ENCODE measurements at places on chromosomes 5 and 9. TPM values are rescaled to one million over a fixed set of nuclear protein-coding genes. Genes with fewer than 3 reads are reported as not detected.

DNA sequence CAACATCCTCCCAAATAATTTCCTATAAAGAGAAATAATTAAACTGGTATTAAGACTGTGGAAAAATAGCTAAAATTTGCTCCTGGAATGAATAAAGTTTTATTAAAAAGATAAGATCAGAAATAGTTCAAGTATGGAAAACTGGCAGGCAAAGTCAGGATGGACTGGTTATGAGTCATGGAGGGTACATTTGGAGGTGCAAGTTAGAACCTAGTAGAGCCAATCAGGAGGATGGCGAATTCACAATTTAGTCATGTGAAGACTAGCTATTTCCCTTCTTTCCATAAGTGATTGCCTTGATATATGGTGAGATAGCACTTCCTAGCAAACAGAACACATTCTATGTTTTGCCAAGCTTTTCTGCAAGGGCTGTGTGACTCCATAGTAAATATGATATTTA, 1303.5 kb downstream of the EFNA5 start:
- DNase-seq = peak; percentile 49

SPATA31C1 gene
- polyA plus RNA-seq = not detected

DNA sequence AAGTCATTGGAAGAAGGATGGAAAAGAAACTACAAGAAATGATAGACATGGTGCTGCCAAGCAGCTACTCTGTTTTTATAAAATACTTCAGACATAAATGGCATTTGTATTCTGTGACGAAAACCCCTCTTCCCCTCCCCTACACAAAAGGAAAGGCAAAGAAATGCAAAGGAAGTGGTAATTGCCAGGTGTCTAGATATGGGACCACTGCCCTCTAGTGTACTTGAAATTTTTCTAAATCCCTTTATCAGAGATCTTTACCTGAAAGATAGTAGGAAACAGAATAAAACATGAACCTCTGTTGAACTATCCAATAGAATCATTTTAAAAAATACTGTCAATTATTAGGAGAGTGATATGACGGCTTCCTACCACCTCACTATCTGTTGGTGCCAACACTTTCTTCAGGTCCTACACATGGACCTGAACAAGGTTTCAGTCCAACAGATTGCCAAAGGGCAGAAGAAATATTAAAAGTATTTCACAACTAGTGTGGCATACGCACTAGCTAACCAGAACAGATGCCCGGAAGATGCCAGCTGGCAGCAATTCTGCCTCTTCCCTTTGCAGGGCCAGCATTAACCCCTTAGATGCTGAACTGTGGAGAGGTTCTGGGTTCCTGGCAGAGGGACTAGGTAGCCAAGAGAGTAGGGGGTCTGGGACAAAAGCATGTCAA, 104.1 kb downstream of the TSSK1B start:
- DNase-seq = peak; percentile 41

PCDHGA1 gene
- not detected for polyA plus RNA-seq

PCDHB4 gene
- not detected for polyA plus RNA-seq

DNA sequence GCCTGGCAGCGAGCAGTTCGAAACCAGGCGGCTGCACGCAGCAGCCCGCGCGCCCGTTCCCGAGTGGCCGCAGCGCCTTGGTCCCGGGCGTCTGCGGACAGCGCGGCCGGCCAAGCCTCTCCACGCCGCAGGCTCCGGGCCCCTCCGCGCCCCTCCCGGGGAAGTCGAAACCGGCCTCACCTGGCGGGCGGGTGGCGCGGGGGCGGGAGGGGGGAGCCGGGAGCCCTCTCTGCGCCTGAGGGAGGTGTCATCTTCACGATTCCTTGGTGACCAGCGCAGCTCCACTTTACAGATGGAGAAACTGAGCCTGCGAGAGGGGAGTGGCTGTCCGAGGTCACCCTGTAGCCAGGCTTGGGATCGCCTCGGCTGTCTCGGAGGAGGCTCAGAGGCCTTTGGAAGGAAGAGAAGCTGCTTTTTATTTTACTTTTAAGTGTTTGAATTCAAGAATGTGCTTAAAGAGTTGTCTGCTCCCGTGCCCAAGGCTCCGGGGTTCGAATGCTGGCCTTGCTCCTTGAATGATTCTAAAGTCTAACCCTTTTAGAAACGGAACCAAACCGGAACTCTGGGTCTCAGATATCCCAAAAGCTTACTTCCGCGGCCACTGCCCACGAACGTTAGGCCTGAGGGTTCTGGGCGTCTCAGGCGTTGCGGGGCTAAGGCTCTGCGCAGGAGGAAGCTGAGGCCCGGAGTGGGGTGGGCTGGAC, 662 bp downstream of the SUSD3 start:
- DNase-seq = no peak

- no peak for DNase-seq
Measured at GRCh38 chr9:77435688-77436087, 212.4 kb downstream of the GNA14 start.

DNA sequence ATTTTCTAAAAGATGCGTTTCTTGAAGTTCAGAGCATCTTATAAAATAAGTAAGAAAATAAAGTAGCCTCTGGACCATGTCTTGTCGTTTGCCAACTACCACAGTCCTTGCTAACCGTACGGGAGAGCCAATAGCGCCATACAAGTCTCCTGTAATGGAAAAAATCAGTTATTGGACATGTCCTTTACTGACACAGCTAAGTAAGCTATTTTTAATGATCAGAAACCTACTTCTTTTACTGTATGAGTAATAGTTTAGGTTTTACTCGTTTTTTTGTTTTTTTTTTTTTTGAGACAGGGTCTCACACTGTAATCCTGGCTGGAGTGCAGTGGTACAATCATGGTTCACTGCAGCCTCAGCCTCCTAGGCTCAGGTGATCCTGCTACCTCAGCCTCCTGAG, 37.7 kb upstream of the RAPGEF6 start:
- DNase-seq = no peak

GRCh38 chr9:113343732-113344231, 3.7 kb upstream of the WDR31 start:
- DNase-seq = no peak

DNA sequence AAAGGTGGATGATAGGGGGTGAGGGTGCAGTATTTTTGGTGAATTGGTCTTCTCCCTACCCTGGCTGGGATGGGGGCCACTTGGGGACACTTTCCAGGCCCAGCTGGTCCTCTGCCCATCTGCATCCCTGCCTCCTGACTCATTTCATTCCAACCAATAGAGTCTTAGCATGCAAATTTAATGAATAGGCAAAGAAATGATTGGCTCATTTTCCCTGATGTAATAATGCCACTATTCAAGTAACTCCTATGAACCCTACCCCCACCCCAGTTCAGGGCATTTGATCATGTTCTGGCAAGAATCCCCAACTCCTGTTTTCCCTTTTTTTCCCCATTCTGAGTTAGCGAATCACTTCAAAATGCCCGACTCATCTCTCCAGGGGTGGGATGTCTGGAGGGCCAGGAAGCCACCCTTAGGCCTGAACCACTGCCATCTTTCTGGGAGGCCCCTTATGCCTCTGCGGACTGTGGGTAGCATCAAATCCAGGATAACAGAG, 56.7 kb downstream of the PCDH1 start:
- DNase-seq = peak; percentile 76

DNA sequence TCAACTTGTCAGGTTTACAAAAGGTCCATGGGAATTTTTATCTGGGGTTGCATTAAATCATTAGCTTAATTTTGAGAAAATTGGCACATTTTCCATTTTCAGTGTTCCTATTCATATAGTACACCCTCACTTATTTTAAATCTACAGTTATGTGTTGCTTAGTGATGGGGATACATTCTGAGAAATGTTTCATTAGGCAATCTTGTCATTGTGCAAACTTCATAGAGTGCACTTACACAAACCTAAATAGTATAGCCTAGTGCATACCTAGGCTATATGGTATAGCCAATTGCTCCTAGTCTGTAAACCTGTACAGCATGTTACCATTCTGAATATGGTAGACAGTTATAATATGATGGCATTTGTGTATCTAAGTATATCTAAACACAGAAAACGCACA, 19.8 kb upstream of the FAM151B start:
- DNase-seq = no peak

GRCh38 chr9:85215961-85216360, 525.8 kb downstream of the AGTPBP1 start:
- DNase-seq = no peak

DNA sequence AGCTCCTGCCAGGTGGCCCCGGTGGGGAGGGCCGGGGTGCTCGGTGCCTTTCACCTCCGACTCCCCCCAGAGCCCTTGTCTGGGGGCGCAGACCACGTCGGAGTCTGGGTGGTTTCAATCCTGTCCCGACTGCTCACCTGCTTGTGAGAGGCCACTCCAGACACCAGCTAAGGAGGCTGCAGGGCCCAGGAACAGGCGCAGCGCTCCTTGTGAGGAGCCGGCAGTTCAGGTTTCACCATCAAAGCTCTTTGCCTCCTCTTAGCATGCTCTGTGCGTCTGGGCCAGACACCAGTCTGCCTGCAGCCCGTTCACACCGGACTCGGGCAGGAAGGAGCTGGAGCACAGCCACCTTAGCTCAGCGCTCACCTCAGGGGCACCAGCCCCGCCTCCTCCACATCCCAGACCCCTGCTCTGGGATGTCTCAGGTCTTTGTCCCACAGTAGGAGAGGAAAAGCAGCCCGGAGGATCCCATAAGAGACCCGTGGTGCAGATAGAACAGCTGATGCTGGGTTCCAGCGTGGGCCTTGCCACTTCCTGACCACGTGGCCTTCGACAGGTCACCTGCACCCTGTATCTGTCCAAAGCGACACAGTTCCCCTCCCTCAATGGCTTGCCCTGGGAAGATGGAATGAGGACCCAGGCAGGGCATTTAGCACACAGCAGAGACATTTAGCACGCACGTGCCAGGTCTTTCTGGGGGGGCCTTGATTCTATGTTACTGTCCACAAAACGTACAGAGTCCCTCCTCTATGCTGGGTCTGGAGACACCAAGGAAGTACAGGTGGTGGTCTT, 106.2 kb upstream of the LMX1B start:
- DNase-seq = no peak
